AG08396 (cell line): ENCODE measurements at places on chromosomes 2 and 18.

DNA sequence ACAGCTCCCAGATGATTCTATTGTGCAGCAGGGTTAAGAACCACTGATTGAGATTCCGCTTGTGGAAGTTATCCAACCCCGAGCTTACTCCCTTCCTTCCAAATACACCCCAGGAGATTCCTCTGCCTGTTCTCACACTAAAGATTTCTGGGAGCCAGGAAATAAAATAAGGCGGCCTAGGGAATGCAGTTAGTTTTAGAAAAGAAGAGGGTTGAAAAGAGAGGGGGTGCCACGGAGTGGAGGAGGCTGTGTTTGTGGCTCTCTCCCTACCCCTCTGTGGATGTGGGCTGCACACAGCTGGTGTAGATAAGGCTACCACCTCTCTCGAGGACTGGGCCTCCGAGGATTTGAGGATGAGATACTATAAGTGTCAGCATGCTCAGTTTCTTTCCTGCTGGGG is 25.1 kb upstream of the SP3 start:
- no peak for DNase-seq

- DNase-seq, result no peak
Observed at GRCh38 chr2:161146996-161147395, 13.2 kb upstream of the TANK start.

DNA sequence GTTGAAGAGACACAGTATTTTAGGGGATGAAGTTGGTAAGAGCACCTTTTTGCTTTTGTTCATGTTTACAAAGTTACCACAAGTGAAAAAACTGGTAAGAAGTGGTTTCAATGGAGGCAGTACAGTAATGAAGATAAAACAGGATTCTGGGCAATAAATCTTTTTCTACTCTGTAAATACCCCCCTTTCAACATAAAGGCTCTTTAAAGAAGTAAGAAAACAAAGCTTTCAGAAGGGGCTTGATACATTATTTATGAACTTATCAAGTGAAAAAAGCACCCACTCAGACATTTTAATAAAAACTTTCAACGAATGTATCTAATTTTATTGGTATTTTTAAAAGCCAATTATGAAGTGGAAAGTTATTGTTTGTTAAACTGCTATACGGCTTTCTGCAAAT is 522.9 kb downstream of the ZEB2 start:
- DNase-seq, result no peak

- DNase-seq, result no peak
Observed at GRCh38 chr2:235493402-235493774, 455 bp upstream of the AGAP1 start.

GRCh38 chr2:215431778-215432758 is 3.8 kb downstream of the FN1 start:
- DNase-seq, result no peak

GRCh38 chr18:48850822-48851598 is 99.8 kb downstream of the SMAD7 start:
- no peak for DNase-seq

DNA sequence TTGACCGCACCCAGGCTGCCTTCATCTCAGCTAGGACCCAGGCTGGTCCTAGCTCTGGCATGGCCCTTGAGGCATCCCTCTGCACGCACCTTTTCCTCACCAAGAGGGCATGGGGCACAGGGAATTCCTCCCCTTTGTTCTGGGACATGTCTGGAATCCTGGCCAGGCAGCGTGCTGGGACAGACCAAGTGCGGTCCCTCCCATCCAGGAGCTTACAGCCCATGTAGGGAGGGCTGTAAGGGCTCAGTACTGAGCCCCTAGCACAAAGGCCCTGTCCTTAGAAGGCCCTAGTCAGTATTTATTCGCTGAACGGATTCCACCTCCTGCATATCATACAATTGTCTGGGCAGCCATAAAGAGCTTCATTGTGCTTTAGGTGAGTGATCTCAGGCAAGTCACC is 3.0 kb downstream of the TMEM37 start:
- no peak for DNase-seq
